ENCODE measurements at places on chromosomes 6 and 20.
A peak's percentile ranks its signal among the peaks of the same experiment; 100 is the strongest.

DNA sequence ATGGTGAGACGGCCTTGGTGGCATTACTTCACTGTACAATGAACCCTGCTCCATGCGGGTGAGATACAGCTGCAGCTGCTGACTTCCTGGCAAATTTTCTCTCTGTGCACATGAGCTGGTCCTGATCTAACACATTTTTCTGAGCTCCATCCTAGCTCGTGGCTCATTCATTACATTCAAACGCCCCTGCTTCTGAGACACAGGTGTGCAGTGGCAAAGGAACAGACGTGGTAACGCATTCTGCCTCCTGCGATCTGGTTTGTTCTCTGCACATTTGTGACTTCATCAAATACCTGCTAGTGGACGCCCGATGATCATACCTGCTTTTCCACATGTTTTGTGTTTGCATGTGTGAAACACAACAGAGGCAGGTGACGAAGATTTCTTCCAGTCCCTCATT lies 189.6 kb upstream of the PDE10A start:
- DNase-seq, result no peak

DNA sequence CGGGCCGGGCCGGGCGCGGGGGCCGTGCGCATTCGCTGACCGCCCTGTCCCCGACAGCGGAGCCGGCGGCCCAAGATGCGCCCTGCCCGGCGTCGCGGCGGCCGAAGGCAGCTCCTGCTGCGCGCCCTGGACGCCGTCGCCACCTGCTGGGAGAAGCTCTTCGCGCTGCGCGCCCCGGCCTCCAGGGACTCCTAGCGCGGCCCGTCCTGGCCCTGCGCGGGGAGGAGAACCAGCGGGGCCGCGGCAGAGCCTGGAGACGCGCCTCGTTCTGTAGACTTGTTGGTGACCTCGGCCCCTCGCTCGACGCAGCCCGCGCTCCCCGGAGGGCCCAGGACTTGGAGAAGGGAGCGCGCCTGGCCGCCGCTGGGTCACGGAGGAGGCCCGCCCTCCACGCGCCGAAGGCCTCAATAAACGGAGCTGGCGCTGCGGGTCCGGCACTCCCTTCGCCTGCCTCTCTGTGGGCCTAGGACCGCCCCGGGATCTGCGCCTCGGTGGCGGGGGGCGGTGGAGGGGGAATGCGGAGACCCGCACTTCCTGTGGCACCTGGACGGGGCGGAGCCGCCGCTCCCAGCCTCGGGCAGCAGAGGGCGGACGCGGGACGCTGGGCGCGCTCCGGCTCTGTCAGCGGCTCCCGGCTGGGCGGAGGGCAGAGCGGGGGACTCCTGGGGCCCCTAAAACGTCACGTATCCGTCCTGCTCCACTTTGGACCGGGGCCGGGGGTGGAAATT lies 2.7 kb downstream of the C20orf204 start:
- peak; percentile 78 for DNase-seq

DNA sequence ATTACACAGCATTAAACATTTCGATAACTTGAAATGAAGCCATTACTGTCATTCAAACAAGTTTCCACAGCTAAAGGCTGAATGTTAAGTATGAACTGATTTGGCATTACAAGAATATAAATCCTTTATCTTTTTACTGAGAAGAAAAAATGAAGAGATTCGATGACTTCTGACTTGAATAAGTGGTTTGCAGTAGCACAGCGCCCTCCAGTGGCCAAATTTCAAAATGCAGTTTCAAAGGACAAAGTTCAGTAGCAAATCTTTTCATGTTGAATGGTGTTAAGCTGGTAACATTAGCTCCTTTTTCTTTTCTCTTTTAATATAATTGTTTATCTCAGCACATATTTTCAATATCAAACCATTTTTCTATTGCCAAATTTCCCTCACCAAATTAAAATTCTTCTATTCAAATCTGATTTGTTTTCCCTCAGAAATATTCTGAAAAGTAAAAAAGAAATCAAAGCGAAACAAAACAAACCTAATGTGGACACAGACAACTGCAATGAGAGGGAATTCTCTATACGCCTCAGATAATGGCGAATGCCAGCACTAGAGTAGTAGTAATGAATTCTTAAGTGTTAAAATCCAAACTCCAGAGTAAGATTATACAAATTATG lies 145.7 kb downstream of the BTBD9 start:
- peak; percentile 90 for DNase-seq

DNA sequence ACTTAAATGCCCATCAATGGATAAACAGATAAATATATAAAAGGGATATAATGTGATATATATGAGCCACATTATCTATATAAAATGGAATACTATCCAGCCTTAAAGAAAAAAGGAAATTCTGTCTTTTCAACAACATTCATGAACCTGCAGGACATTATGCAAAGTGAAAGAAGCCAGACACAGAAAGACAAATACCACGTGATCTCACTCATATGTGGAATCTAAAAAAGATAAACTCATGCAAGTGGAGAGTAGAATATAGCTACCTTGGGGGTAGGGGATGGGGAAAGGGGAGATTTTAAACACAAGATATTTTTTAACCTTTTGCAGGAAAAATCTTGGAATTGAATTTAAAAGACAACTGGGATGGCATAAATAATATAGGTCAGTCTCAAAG lies 1.5 kb upstream of the OR2J1 start:
- DNase-seq, result no peak

DNA sequence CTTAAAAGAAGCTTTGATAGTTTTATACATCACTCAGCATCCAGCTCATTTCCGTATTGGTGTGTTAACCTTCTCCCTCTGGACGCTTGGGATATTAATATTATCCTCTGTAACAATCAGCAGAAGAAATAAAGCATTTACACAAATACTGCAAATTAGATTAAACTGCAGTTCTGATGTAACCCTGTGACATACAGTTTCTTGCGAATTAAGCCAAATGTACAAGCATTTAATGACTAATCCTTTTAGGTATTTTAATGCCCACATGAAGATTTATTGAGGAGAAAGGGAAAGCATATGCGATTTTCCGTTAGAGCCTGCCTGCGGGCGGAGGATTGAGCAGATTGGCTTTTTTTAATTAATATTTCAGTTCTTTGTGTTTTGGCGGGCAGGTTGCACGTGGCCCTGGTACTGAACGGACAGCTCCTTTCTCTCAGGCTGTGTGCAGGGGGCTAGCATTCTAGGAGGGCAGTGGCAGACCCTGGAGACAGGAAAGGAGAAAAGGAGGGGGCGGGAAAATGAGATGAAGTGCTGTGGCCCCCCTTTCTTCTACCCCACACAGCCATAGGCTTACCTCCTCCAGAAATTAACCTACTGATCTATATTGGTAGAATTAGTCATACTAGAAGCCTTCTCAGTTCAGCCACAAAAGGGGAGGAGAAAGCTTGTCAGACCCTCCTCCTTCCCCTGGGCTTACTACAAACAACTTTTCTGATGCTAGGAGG lies 14.1 kb upstream of the TFAP2D start:
- peak; percentile 35 for DNase-seq

- DNase-seq, result peak; percentile 56
These were observed 2.8 kb upstream of the RAB23 start for GRCh38 chr6:57224769-57225515.

DNA sequence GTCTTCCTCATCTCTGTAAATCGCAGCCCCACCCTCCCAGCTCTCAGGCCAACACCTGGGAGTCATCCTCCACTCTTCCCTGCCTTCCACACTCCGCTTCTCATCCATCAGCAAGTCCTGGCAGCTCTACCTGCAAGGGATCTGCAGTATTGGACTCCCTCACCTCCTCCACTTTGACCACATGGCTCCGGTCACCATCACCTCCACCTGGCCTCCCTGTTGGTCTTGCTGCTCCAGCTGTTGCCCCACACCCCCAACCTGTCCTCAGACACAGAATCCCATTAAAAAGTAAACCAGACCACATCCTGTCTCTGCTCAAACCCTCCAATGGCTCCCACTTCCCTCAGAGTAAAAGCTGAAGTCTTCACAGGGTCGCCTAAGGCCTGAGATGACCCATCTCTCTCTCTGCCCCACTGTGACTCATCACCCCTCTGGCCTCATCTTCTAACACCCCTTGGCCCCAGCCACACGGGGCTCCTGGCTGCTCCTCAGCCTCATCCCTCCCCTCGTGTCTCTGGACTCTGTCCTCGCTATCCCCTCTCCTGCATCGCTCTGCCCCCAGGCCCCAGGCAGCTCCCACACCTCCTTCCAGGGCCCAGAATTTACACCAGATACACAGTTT lies 185.1 kb upstream of the SULF2 start:
- no peak for DNase-seq

Measured in OCI-M1 (cell line).